Large intestine (tissue), 12 donors: ENCODE measurements at places on chromosomes 2 and 18. TPM values are rescaled to one million over a fixed set of nuclear protein-coding genes. Genes with fewer than 3 reads are reported as not detected.

PCARE gene
- polyA plus RNA-seq, result 0.01 TPM

EGR4 gene
- polyA plus RNA-seq, result 0.04 TPM

VIT gene
- 0.13 TPM for polyA plus RNA-seq

FOSL2 gene
- 57.5 TPM for polyA plus RNA-seq

GRCh38 chr2:149064365-149064841 lies 25.9 kb downstream of the LYPD6B start:
- peak overlapping the region; percentile 10 for H3K27ac ChIP-seq
- peak; percentile 77 for DNase-seq
- H3K27me3 ChIP-seq, result no peaks in the 10 kb centered on the region
- H3K4me3 ChIP-seq, result no peak overlapping the region
- H3K36me3 ChIP-seq, result no peaks in the 10 kb centered on the region

- no peaks in the 10 kb centered on the region for H3K27me3 ChIP-seq
- no peak for DNase-seq
- no peaks in the 10 kb centered on the region for H3K36me3 ChIP-seq
- no peak overlapping the region for H3K4me3 ChIP-seq
- H3K27ac ChIP-seq, result peak overlapping the region; percentile 9
These were observed 121.7 kb upstream of the SMAD2 start for GRCh38 chr18:48051945-48052840.

DNA sequence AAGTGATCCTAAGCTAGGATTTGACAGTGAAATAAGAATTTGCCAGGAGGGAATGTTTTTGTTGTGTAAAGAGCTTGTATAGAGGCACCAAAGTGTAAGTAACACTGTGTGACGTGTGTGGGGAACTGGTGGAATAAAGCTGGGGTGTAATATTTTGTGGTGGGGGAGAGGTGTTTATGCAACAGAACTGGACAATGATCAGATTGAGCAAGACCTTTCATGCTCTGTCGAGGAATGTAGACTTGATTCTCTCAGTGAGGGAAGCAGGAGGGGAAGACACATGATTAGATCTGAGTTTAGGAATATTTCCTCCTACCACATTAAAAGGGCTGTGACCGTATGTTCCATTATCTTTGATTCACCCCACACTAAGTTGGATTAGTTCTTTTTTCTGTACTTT lies 43.6 kb downstream of the EFEMP1 start:
- H3K27ac ChIP-seq, result no peak overlapping the region
- no peaks in the 10 kb centered on the region for H3K27me3 ChIP-seq

DNA sequence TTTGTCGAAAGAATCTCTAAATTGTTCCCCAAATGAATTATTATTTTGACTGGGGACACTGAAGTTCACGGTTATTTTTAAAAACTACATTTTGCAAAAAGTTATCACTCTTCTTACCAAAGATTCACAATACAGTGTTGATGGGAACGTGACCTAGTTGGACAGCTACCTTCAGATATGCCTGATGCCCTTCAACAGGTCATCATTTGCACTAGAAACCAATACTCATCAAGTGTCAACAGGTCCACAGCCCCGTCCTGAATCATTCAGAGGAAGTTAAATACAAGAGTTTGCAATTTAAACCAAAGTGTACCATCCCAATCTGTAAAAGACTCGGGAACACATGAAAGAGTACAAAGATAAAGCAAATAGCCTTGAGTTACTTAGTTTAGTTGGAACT lies 28.3 kb downstream of the BCL2 start:
- H3K27me3 ChIP-seq, result no peaks in the 10 kb centered on the region
- no peak overlapping the region for H3K27ac ChIP-seq
- no peak for DNase-seq
- peaks cover 12% of the 10 kb centered on the region for H3K36me3 ChIP-seq

- no peaks in the 10 kb centered on the region for H3K36me3 ChIP-seq
- no peaks in the 10 kb centered on the region for H3K27me3 ChIP-seq
- no peak for DNase-seq
- H3K27ac ChIP-seq, result no peak overlapping the region
These were observed 249.6 kb downstream of the PDE11A start for GRCh38 chr2:177822941-177823340.

GRCh38 chr2:65204461-65205210 lies 23.0 kb upstream of the ACTR2 start:
- no peak for DNase-seq
- H3K4me1 ChIP-seq, result no peaks in the 10 kb centered on the region
- H3K27ac ChIP-seq, result no peak overlapping the region
- no peaks in the 10 kb centered on the region for H3K36me3 ChIP-seq
- no peak overlapping the region for H3K4me3 ChIP-seq

- H3K4me3 ChIP-seq, result no peak overlapping the region
- no peak for DNase-seq
These were observed 182.9 kb downstream of the MYO1B start for GRCh38 chr2:191428141-191428540.

DNA sequence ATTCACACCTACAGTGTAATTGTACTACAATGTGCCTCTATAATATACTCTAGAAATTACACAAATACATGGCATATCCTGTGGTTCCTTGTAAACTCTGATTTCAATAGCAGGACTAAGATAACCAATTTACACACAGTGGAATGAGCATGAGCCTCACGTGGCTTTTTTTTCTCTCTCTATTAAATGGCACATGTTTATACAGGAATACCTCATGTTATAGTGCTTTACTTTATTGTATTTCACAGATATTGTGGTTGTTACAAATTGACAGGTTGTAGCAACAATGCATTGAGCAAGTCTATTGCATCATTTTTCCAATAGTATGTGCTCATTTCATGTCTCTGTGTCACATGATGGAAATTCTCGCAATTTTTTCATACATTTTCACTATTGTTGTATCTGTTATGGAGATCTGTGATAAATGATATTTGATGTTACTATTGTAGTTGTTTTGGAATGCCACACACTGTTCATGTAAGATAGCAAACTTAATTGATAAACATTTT lies 260.0 kb downstream of the FSIP2 start:
- H3K36me3 ChIP-seq, result no peaks in the 10 kb centered on the region
- no peaks in the 10 kb centered on the region for H3K4me1 ChIP-seq
- DNase-seq, result no peak
- H3K27me3 ChIP-seq, result no peaks in the 10 kb centered on the region
- H3K4me3 ChIP-seq, result no peak overlapping the region
